T-helper 22 cell (primary cell): ENCODE measurements at places on chromosomes 13 and 19.

GRCh38 chr13:60627071-60627686, 230.2 kb downstream of the TDRD3 start:
- DNase-seq, result no peak

- no peak for DNase-seq
Observed at GRCh38 chr13:77319536-77319935, 7.4 kb downstream of the MYCBP2 start.

- no peak for DNase-seq
Observed at GRCh38 chr13:36875961-36876360, 44.1 kb downstream of the SMAD9 start.

- DNase-seq, result no peak
Observed at GRCh38 chr13:112962396-112962795, 6.6 kb upstream of the MCF2L start.

GRCh38 chr19:41364524-41365391, 809 bp upstream of the B9D2 start:
- DNase-seq, result no peak

GRCh38 chr19:14477418-14478112, 2.4 kb upstream of the PTGER1 start:
- no peak for DNase-seq

DNA sequence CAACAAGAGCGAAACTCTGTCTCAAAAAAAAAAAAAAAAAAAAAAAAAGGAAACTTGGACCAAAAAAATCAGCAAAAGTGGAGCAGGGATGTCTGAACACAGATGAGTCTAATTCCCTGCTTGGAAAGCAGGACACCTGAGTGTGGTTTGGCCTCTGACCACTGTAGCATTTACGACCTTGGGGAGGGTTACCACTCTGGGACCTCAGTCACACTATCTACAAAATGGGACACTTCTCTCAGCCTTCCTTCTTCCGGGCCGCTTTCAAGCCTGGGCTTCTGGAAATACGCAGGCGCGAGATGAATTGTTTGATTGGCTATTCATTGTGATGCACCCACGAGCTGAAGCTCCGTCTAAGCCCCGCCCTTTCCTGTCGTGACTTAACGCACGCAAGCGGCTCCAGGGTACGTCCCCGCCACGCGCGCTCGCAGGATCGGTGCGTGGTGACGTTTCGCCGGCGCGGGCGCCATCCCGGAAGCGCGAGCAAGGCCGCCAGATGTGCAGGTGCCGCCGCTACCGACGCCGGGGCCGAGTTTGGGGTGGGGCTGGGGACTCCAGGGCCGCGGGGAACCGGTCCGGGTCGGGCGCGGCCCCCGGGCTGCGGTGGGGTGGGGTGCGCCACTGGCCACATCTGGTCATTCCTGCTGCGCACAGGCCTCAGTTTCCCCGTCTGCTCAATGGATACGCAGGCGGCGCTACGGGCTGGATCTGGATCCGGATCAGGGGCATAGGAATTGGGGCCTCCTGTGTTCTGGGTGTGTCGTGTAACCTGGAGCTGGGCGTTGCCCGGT, at the start of gene KXD1:
TSS of gene KXD1 (plus strand) at position 460 of the 791 bp plus-strand sequence. CDS start 4,187 bp downstream, outside the sequence.
- DNase-seq, result peak; percentile 98

DNA sequence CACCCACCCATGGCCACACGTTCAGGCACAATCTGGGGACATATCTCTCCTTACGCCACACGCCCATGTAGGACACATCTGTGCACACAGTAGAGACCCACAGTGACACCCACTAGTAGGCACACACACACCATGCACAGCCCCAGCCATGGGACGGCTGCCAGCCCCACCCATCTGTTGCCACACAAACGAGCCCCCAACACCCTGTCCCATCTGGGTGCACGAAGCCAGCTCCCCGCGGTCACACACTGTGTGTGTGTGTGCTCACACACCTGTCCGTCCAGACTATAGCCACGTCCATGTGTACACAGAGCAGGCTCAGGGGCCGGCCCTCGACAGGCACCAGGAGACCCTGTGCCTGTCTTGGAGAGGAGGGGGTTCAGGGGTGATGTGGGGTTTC, 10.6 kb downstream of the ERFL start:
- DNase-seq, result no peak

DNA sequence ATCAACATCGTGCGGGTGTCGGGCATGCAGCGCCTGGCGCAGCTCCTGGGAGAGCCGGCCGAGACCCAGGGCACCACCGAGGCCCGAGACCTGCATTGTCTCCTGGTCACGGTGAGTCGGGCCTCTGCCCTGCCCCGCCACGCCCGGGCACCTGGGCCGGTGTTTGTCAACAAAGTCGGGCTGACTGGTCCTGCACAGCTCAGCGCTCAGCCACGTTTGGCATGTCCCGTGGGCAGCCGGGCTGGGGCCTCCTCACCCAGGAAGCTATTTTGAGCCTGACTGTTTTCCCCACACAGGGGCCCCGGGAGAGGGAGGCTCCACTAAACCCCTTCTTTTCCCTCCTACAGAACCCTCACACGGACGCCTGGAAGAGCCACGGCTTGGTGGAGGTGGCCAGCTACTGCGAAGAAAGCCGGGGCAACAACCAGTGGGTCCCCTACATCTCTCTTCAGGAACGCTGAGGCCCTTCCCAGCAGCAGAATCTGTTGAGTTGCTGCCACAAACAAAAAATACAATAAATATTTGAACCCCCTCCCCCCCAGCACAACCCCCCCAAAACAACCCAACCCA, 1.3 kb downstream of the GADD45B start:
- DNase-seq, result no peak

DNA sequence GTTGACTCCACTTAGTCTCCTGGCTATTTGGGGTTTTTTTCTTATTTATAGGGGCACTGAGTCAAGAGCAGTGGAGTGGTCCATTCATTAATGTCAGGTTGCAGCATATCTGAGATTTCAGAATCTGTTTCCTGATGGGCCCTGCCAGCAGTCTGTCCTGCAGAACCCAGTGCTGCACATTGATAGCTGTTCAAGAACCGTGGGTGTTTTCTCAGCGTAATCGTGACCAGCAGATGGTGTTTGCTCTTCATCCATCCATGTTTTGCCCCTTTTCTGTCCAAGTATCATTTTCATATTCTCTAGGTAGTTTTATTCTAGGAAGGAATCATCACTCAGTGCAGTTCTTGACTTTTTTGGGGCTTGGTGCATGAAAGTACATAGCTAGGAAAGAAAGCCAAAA, 166.5 kb downstream of the ATP8A2 start:
- DNase-seq, result no peak

- DNase-seq, result peak; percentile 78
Observed at GRCh38 chr19:3987619-3988371, 2.5 kb upstream of the EEF2 start.

GRCh38 chr19:5641171-5641570, 18.3 kb downstream of the SAFB start:
- no peak for DNase-seq

DNA sequence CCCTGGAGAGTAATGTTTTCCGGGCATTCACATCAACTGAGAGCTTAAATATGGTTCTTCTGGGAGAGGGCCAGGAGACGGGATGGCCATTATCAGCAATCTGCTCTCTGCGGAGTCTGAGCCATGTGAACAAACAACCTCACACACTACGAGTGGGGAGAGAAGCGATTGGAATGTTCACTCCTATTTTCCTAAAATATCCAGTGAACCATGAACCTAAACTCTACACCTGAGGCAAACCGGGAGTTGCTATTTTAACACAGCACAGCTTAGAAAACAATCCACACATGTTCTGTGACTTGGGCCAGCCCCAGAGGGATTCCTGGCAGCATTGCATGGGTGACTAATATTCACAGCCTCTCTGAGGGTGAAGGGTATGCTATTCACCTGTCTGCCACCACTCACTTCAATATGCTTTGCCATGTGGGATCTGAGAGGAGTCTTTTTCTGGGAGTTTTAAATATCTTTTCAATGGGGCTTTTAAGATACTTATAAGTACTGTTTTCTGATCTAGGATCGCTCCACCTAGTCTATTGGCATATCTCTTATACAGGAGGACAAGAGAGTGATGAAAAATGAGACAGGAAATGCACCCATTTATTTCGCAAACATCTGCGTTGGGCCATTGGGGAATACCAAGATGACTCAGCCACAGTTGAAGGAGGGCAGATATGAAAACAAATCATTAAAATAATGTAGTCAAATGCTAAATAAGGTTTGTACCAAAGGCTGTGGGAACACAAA, 72.6 kb upstream of the SERP2 start:
- no peak for DNase-seq

DNA sequence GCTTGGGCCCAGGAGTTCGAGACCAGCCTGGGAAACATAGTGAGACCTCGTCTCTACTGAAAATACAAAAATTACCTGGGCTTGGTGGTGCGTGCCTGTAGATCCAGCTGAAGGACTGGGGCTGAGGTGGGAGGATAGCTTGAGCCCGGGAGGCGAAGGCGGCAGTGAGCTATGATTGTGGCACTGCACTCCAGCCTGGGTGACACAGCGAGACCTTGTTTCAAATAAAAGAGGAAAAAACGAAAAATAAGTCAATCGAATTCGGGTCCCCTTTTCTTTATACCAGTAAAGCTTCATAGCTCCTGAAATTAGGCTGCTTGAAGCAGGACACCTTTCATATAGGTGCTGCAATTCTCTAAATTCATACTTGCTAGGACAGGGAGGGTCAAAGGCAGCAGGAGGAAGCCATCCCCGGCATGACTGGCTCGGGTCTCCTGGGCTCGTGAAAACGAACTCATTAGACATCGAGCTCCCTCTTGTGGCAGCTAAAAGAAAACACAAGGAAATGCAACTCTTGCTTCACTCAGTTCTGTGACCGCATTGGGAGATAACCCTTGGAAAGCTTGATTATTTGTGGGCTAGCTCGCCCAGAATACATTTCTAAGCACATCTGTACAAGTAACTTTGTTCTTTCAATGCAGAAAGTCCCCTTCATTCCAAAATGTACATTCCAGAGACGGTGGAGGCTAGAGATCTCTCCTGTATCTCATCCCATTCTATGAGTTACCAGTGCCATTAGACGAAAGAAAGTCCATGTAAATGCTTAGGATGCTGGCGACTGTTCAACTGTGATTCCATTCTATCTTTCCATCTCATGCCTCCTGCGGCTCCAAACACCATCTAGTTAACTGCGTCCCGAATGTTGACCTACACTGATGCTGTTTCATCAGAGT, 16.8 kb downstream of the FPR2 start:
- DNase-seq, result no peak

DNA sequence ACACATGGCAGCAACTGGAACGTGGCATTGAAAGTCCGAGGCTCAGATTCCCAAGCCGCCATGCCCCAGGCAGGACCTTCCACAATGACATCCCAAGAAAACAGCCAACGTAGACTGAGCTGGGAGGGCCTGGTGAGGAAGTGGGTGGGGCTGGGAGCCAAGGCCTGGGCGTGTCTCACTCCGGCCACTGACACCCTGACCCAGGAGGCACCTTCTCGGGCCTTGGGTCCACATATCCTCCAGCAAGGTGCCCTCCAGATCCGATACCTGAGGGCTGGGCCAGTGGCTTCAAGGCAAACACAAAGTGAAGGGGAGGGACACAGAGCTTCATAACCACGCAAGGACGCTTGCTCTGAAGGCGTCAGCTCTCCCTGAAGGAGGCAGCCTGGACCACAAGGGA, 43.0 kb downstream of the RAB20 start:
- no peak for DNase-seq

GRCh38 chr13:87356314-87356713, 314.9 kb upstream of the SLITRK5 start:
- no peak for DNase-seq

- DNase-seq, result no peak
Observed at GRCh38 chr19:46834984-46835383, 15.7 kb downstream of the AP2S1 start.

- no peak for DNase-seq
Observed at GRCh38 chr19:38142176-38143035, 81.6 kb downstream of the DPF1 start.

DNA sequence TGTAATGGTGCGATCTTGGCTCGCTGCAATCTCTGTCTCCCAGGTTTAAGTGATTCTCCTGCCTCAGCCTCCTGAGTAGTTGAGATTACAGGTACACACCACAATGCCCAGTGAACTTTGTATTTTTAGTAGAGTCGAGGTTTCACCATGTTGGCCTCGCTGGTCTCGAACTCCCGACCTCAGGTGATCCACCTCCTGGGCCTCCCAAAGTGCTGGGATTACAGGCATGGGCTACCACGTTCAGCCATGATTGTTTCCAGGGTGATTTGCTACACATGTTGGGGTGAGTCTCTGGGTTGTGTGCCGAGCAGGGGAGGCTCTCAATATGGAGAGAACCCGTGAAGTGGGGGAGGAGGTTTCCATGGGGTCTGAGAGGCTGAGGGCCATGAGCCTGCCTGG, 24.8 kb upstream of the CEACAM21 start:
- no peak for DNase-seq

- no peak for DNase-seq
Observed at GRCh38 chr13:25915840-25916518, 135.8 kb downstream of the SHISA2 start.

- DNase-seq, result no peak
Observed at GRCh38 chr19:15138427-15138826, 31.2 kb downstream of the SYDE1 start.

DNA sequence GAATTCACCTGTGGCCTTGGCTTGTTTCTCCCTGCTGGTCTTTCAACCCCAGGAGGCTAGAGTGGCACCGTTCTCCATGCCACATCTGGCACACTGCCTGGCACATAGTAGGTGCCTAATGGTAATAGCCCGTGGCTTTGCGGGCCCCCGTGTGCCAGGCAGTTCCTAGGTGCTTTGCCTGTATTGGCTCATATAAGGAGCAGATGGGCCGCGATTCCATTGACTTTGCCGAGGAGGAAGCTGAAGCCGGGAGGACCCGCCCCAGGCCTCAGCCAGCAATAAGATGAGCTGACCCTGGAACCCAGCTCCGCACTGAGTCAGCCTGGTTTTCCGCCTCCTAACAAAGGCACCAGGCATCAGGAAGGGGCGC, 807 bp downstream of the PGLYRP1 start:
- DNase-seq, result no peak

DNA sequence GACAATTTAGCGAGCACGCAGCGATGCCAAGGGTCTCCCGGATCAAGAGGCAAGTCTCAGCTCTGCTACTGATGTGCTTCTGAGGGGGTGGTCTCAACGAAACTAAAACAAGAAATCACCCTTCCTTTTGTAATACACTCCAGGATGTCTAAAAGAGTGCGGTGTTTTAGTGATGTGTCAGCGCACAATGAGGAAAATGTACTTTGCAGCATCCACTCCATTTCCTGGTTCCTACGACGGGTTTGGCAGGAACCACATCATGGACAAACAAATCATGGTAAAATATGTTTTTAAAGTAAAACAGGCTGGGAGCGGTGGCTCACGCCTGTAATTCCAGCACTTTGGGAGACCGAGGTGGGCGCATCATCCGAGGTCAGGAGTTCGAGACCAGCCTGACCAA, 154.0 kb upstream of the TSC22D1 start:
- DNase-seq, result no peak

DNA sequence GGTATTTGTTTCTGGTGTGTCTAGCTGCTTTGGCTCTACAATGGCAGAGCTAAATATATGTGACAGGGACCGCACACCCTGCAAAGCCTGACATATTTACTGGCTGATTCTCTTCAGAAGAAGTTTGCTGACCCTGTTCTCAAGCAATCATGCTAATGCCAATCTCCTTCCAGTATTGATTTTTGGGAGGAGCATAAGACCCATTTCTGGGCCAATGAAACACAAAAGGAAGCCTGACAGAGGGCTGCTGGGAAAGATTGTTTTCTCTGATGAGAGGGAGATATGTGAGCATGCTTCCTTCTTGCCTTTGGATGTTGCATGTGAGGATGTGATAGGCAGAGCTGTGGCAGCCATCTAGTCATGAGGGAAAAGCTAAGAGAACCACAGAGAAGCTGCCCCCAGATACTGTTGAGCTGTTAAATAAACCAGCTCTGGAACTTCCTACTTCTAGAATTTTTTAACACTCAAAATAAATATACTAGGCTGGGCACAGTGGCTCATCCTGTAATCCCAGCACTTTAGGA, 31.4 kb upstream of the TPTE2 start:
- no peak for DNase-seq

GRCh38 chr13:106291006-106291405, 244.5 kb downstream of the EFNB2 start:
- no peak for DNase-seq
